ENCODE measurements at places on chromosomes 5 and 9. TPM values are rescaled to one million over a fixed set of nuclear protein-coding genes. Genes with fewer than 3 reads are reported as not detected.

Gene ARID3C
- under 0.01 TPM for total RNA-seq

Gene SPATA31D4
- not detected for total RNA-seq

Gene EMB
- 15.9 TPM for total RNA-seq

Gene GPR150
- total RNA-seq, result 2.5 TPM

Gene PLEKHG4B
- total RNA-seq, result 0.38 TPM

Gene OR1J2
- total RNA-seq, result not detected

Gene SELENOP
- total RNA-seq, result 4.8 TPM

Gene ABLIM3
- total RNA-seq, result 22.8 TPM

Gene ALG2
- 47.5 TPM for total RNA-seq

Gene ESM1
- total RNA-seq, result 338 TPM

Gene IFNA10
- not detected for total RNA-seq

Gene TMEM174
- total RNA-seq, result not detected

Gene GFI1B
- not detected for total RNA-seq

Gene DOCK8
- 0.19 TPM for total RNA-seq

Gene GRXCR2
- not detected for total RNA-seq

Gene C9orf50
- not detected for total RNA-seq

Gene AIF1L
- total RNA-seq, result 0.58 TPM

Gene RPL7A
- total RNA-seq, result 3,058 TPM

Gene UGT3A1
- not detected for total RNA-seq

Gene ACTL7B
- not detected for total RNA-seq

Gene FAM221B
- not detected for total RNA-seq

Gene PCDHB7
- total RNA-seq, result 1.1 TPM

Gene MLANA
- not detected for total RNA-seq

Gene PAEP
- not detected for total RNA-seq

Gene BARHL1
- total RNA-seq, result not detected

Gene PCDHA9
- under 0.01 TPM for total RNA-seq

Gene UBE2QL1
- total RNA-seq, result not detected

Gene MSMP
- total RNA-seq, result not detected

Gene FBP1
- total RNA-seq, result not detected

Gene TAS2R1
- 0.28 TPM for total RNA-seq

Gene ARL14EPL
- not detected for total RNA-seq

Gene PCA3
- total RNA-seq, result under 0.01 TPM

Gene PHF19
- total RNA-seq, result 55.2 TPM

Gene CCDC152
- 1.1 TPM for total RNA-seq

Gene SLC6A19
- total RNA-seq, result not detected

Gene FST
- total RNA-seq, result 205 TPM

Gene FBXO10
- 9.4 TPM for total RNA-seq

Gene CARD19
- 41.2 TPM for total RNA-seq

Gene FAM151B
- 3.8 TPM for total RNA-seq

Gene HSPA5
- 538 TPM for total RNA-seq

Gene SPATA31A5
- not detected for total RNA-seq

Gene SLC46A2
- total RNA-seq, result not detected

Gene PLAC8L1
- total RNA-seq, result not detected

Gene PARP8
- 39.5 TPM for total RNA-seq

Gene SPINK6
- total RNA-seq, result not detected

Gene OR13C5
- not detected for total RNA-seq

Gene SLC34A3
- not detected for total RNA-seq

Gene MRPS30
- 70.2 TPM for total RNA-seq

Gene NR5A1
- total RNA-seq, result not detected

Gene CAVIN4
- total RNA-seq, result 1.5 TPM

Gene AGXT2
- total RNA-seq, result not detected

Gene LPAR1
- 50.7 TPM for total RNA-seq

Gene KCNIP1
- total RNA-seq, result not detected
